ENCODE measurements at places on chromosomes 13 and 19. TPM values are rescaled to one million over a fixed set of nuclear protein-coding genes. Genes with fewer than 3 reads are reported as not detected.

The ZNF667 gene
- total RNA-seq: 2.5 TPM

The PLK5 gene
- total RNA-seq: not detected

The KLHL26 gene
- 6.4 TPM for total RNA-seq

The ONECUT3 gene
- total RNA-seq: not detected

The EXOC3L2 gene
- 0.13 TPM for total RNA-seq

The ATP8A2 gene
- 2.4 TPM for total RNA-seq

The ZNF274 gene
- total RNA-seq: 11.1 TPM

The SELENOV gene
- total RNA-seq: not detected

The LYPD5 gene
- total RNA-seq: 0.33 TPM

The ZNF865 gene
- total RNA-seq: 4.6 TPM

The APLP1 gene
- 9.8 TPM for total RNA-seq

The PALM gene
- total RNA-seq: 6.0 TPM

The FBN3 gene
- under 0.01 TPM for total RNA-seq

The PSG2 gene
- total RNA-seq: not detected

The KLC3 gene
- 1.3 TPM for total RNA-seq

The ZNF799 gene
- total RNA-seq: 1.9 TPM

The CCDC169 gene
- total RNA-seq: 2.5 TPM

The SGCG gene
- total RNA-seq: 0.16 TPM

The ABCC4 gene
- 17.9 TPM for total RNA-seq

The OR7C1 gene
- not detected for total RNA-seq

The RFPL4A gene
- total RNA-seq: not detected

The PTPRH gene
- total RNA-seq: 3.7 TPM

The SHISA7 gene
- not detected for total RNA-seq

The CACNG6 gene
- 0.89 TPM for total RNA-seq

The FPR1 gene
- 0.81 TPM for total RNA-seq

The NRTN gene
- 1.6 TPM for total RNA-seq

The VSTM2B gene
- total RNA-seq: not detected

The ZNF442 gene
- 0.25 TPM for total RNA-seq

The PSG5 gene
- total RNA-seq: 0.33 TPM

The SKA3 gene
- total RNA-seq: 23.5 TPM

The ZNF823 gene
- 4.2 TPM for total RNA-seq

The DIAPH3 gene
- total RNA-seq: 33.1 TPM

The ZNF726 gene
- total RNA-seq: 1.0 TPM

The IL12RB1 gene
- not detected for total RNA-seq

The ZNF677 gene
- 4.6 TPM for total RNA-seq

The SOHLH2 gene
- total RNA-seq: 1.0 TPM

The KCNN1 gene
- not detected for total RNA-seq

The GIPC3 gene
- total RNA-seq: 0.89 TPM

The ZNF728 gene
- not detected for total RNA-seq

The OR7A17 gene
- total RNA-seq: not detected

The SEMA6B gene
- 0.49 TPM for total RNA-seq

The RAB8A gene
- total RNA-seq: 45.4 TPM

The LRRC63 gene
- total RNA-seq: not detected

The NLRP5 gene
- not detected for total RNA-seq

The SMIM17 gene
- 0.13 TPM for total RNA-seq

The EVI5L gene
- total RNA-seq: 10.4 TPM

The KRTDAP gene
- not detected for total RNA-seq

The TUBA3C gene
- total RNA-seq: not detected

The PCDH9 gene
- 1.8 TPM for total RNA-seq

The PSPN gene
- total RNA-seq: 0.65 TPM

The IGFL2 gene
- 0.63 TPM for total RNA-seq

The APC2 gene
- total RNA-seq: 0.98 TPM

The MISP gene
- total RNA-seq: 7.0 TPM

The FGF22 gene
- total RNA-seq: 0.16 TPM

The GATAD2A gene
- 74.3 TPM for total RNA-seq

The PGLYRP1 gene
- not detected for total RNA-seq

The MBD3L2 gene
- total RNA-seq: not detected

The CALR3 gene
- total RNA-seq: not detected

The THSD8 gene
- total RNA-seq: not detected

All from mesangial cell (primary cell).